ENCODE measurements at places on chromosomes 4 and X.

- DNase-seq = no peak
Observed at GRCh38 chr4:84578540-84579402, 4.2 kb upstream of the CDS1 start.

DNA sequence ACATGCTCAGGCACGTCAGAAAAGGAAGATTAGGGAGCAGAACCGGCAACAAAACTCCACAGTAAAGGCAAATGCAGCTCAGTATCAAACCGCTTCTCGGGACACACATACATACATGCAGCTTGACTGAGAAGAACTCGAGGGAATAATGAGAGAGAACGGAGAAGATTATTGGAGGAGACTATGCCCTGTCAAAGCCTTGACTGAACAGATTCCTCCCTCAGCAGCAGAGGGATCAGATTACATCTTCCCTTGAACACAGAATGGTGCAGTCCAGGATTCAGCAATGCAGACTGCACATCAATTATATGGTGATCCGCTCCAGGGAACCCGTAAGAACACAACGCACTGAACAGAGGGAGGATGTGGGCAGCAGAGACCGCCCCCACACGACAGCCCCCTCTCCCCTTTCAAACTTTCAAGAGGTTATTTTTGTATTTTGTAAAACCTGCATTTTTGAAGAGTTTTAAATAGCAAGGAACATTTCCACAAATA, 183.2 kb downstream of the FBXW7 start:
- DNase-seq = no peak

DNA sequence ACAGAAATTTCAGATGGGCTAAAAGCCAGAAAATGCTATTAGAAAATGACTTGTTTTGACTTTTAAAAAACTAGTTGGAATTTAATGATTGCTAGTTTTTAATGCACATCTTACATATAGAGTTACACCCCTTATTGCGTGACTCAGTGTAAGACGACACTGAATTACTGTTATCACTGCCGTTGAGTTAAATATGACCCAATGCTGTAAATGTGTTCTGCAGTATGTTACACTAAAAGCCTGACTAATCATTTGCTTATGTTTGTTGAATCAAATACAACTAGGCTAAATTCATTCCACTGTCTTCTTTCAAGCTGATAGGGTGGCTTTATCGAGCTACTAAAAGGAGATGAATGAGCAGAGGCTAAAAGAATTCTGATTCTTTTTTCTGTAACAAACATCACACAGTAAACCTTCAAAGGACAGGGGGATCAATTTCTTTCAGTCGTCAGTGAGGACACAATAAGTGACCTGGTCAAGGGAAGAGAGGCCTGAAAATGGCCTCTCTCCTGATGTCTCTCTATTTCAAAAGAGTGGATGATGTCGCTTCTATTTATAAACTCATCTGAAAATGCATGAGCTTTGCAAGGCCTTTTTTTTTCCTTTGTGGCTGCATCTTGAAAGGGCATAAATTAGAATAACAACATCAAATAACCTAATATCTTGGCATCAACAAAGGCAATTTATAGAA, 142.2 kb upstream of the KCNIP4 start:
- DNase-seq = no peak

- DNase-seq = no peak
Observed at GRCh38 chrX:19829814-19830213, 57.6 kb downstream of the SH3KBP1 start.

DNA sequence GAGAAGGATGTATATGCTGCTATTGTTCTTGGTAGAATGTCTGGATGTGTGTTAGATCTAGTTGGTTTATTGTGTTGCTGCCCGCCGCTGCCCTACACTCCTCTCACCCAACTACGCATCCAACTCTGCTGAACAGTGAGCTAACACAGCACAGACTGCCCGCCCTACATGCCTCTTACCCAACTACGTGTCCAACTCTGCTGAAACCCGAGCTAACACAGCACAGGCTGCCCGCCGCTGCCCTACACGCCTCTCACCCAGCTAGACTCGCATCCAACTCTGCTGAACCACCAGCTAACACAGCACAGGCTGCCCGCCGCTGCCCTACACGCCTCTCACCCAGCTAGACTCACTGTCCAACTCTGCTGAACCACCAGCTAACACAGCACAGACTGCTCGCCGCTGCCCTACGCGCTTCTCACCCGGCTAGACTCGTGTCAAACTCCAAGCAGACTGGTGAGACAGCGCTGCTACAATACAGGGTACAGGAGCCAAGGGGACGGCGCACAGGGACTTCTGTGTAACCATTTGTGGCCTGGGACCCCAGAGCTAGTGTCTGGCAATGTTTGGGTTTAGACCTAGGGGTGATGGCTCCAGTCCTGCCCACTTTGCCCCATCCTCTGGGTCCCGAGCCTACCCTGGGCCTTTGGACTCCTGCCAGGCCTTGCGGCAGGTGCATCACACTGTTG, 11.6 kb upstream of the CTBP1 start:
- no peak for DNase-seq

DNA sequence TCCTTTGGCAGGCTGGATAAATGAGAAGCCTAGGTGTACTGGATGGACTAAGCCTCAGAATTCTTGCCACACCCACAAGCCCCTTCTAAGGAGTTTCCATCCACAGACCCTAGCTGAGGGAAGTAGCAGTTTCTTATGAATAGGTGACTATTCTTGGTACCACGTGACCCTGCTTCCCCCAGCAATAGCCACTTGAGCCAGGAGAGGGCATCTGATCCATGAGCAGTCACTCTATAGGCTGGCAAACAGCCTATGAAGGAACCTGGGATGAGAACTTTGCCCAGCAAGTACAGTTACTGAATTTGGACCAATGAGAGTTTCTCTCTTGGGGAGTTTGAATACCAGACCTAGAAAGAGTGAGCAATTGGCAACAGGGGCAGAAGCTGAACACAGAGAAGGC, 84.0 kb downstream of the RTL9 start:
- no peak for DNase-seq

GRCh38 chr4:81971637-81972381, 402.0 kb downstream of the HNRNPD start:
- no peak for DNase-seq

DNA sequence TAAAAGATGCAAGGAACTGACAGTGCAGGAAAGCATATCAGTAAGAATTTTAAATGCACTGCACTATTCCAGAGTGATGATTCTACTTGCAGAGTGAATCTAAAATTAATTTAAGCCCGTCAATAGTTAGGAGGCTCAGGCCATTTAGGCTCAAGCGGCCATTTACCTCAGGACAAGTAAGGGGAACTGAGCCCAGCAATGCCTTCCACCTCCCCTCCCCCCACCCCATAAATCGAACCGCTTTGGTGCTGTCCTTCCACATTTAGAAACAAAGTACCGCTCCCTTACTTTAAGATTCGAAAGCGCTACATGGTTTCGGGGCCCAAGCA, 665 bp downstream of the RBM41 start:
- DNase-seq = no peak

GRCh38 chr4:141713185-141713584, 76.8 kb downstream of the IL15 start:
- DNase-seq = no peak

- DNase-seq = no peak
Observed at GRCh38 chr4:83276299-83277040, 8.1 kb downstream of the COQ2 start.

- no peak for DNase-seq
Observed at GRCh38 chr4:63460075-63460474, 949.2 kb downstream of the TECRL start.

DNA sequence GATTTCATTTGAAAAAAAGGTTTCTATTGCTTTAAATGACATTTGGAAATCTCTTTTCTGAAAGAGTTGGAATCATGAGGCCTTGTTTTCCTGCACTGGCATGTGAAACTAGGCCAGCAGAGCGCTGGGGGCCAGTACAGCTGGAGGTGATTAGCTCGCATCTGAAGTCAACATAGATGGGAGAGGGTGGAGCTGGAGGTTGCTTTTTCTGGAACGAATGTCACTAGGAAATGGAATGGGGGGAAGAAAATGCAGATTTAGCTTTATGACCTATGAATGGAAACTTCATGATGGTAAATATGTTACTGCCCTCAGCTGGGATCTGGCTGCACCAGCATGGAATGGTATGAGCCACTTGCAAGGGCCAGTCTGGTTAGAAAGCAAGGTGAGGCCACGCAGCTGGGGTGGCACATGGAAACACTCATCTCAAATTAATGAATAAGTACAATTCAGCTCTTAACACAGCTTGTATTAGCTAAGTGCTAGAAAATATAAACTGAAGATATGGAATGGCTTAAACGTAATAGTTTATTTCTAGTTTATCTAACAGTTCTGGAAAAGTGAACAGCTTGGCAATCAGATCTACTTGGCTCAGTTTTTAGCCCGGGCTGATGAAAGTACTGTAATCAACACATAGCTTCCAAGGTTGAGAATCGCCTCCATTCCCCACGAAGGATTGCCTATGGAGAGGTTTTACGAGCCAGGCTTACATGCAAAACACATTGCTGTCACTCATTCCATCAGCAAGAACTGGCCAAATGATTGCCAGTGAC, 32.5 kb downstream of the SLC10A6 start:
- no peak for DNase-seq

GRCh38 chrX:111850975-111851374, 25.0 kb upstream of the TRPC5OS start:
- no peak for DNase-seq

DNA sequence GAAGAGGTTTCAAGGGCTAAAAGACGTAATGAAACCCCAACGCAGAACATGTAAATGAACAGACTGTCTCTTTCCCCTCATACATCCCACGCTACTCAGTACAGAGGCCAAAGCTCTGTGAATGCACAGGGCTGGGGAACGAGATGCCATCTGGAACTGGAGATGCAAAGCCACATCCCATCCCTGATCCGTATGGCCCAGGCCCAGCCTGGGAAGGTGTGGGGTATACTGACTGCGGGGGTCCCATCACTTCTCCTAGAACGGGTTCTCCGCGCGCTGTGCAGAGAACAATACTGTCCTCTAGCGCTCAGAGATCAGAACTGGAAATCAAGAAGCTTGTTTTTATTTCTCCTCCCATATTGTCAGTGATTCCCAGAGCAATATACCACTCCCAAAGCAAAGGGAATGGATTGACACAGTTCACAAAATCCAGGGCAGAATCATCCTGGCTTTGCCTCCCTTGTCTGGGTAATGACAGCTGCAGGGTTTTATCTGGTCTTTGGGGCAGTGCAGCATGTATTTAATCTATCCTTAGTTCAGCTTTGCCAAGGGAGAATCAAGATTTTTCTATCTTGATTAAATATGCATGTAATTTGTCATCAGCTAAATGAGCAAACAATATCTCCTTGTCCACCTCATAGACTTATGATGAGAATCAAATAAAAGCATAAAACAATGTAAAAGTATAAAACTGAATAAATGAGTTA, 47.3 kb upstream of the TLR3 start:
- no peak for DNase-seq

- no peak for DNase-seq
Observed at GRCh38 chr4:166315721-166316467, 442.9 kb downstream of the TLL1 start.

DNA sequence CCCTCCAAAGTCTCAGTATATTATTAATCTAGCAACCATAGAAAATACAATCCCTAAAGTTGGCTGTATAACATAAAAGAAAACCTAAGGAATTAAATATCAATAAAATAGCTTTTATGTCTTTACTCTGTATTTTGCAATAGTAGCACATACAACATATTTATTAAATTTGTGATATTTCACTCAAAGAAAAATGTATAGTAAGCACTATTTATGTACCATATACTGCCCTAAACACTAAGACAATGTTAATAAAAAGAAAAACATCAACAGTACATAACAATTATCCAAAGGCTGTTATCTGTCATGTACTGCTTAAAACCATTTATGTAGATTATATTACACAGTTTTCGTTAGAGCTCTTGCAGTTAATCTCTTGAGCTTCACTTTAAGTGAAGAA, 834.5 kb upstream of the INTU start:
- no peak for DNase-seq

- DNase-seq = no peak
Observed at GRCh38 chr4:88442689-88443191, 14.2 kb upstream of the HERC5 start.

DNA sequence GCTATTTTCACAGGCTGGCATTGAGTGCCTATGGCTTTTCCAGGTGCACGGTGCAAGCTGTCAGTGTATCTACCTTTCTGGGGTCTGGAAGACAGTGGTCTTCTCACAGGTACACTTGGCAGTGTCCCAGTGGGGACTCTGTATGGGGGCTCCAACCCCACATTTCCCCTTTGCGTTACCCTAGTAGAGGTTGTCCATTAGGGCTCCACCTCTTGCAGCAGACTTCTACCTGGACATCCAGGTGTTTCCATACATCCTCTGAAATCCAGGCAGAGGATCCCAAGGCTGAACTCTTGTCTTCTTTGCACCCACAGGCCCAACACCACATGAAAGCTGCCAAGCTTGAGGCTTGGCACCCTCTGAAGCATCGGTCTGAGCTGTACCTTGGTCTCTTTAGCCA, 735.7 kb upstream of the INTU start:
- DNase-seq = no peak

DNA sequence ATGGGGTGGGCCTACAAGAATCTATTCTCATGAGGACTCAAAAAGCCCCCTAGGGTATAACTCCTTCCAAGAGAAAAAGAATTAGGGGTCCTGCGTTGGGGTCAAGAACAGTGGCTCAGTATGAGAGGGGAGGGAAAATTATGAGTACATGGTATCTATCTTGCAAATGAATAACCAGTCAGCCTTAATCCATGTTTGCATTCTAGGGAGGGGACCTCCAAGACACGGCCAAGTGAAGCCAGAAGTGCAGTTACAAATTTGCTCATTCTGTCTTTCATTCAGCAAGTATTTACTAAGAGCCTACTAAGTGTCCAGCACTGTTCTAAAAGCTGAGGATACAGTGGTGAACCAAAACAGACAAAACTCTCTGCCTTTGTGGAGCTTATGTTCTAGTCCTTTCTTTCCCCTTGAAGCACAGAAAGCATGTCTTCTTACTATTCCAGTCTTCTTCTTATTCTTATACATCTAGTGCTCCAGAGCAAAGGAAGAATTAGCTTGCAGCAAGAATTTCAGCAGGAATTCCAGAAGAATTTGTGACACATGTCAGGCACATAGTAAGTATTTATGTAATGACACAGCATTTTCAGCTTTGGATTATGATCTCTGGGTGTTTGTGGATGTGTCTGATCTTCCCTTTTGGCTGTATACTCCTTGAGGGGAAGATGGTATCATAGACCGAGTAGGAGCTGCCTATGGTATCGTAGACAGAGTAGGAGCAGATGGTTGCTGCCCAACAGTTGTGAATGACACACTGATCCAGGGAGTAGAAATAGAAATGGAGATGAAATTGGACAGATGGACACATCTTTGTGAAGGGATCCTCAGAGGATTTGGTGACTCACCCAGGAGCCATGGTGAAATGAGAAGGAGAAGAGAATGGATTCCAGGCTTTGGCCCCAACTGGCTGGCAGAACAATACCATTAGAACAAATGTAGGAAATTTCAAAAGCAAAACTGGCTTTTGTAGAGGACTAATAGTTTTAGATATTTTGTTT, 75.9 kb downstream of the COQ2 start:
- DNase-seq = no peak

- no peak for DNase-seq
Observed at GRCh38 chrX:9912351-9913145, 54.6 kb upstream of the CLDN34 start.

GRCh38 chr4:187193141-187193540, 469.5 kb upstream of the FAT1 start:
- DNase-seq = no peak

All from SIG-M5 (cell line).